ENCODE measurements at places on chromosomes 5 and 9.

- no peak for DNase-seq
These were observed 215.1 kb downstream of the C9orf50 start for GRCh38 chr9:129405827-129406213.

DNA sequence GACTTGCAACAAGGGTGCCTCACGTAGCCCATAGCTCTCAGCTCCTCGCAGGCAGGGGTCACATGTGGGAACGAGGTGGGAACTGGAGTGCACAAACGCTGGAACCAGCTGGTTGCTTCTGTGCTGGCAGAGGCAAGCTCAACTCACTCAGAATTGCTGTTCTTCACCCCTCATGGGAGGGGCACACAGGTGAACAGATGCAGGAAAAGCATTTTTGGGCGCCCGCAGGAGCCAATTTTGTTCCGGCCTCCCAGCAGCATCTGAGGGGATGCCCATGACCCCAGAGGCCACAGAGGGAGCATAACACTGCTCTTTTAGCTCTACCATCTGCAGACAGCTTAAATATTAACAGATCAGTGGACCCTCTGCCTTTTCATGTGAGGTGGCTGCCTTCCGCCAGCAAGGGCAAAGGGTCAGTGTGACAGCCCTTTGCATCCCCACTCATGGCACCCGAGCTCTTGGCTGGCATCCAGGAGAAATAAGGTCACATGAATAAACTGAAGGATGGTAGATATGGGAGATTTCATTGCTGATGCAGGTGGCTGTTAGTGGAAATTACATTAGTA is 196.2 kb downstream of the SLCO4C1 start:
- no peak for DNase-seq

- no peak for DNase-seq
These were observed 11.5 kb upstream of the SLC31A2 start for GRCh38 chr9:113139225-113139829.

DNA sequence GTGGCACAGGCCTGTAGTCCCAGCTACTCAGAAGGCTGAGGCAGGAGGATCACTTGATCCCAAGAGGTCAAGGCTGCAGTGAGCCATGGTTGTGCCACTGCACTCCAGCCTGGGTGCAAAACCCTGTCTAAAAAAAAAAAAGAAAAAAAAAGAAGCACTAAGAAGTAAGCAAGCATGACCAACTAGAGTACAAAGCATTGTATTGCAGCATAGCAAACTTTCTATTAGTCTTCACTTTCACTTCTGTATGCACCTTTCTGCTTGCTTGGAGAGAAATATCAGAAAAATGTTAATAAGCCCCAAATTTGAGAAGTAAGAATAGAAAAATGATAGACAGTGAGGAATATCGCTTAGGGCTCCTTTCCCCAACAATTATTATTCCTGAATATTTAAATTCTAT is 497.7 kb upstream of the WWC1 start:
- DNase-seq, result no peak

GRCh38 chr9:5850724-5851122 is 17.8 kb upstream of the ERMP1 start:
- no peak for DNase-seq

DNA sequence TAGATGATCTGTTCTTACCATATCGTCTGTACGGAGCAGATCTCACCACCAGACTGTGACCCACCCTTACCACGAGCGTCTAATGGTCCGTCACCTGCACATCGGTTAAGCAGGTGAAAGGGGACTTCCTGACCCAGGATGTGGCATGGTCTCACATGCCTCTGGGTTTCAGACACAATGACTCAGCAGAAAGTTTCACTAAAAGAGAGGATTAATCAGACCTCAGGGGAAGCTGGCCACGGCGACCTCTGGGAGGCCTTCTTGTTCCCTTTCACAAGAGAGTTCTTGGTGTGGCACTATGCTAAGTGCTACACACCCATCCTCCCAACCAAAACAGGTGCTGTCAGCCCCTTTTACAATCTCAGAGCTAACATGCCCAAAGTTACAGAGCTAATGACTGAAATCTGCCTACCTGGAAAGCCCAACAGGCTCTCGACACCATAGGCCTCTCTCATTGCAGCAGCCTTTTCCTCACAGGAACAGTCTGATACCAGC is 41.6 kb downstream of the ADAMTS12 start:
- DNase-seq, result peak; percentile 45

GRCh38 chr5:6819521-6819920 is 106.3 kb downstream of the TENT4A start:
- DNase-seq, result no peak

- DNase-seq, result no peak
These were observed 161.5 kb upstream of the NR4A3 start for GRCh38 chr9:99660191-99660636.

DNA sequence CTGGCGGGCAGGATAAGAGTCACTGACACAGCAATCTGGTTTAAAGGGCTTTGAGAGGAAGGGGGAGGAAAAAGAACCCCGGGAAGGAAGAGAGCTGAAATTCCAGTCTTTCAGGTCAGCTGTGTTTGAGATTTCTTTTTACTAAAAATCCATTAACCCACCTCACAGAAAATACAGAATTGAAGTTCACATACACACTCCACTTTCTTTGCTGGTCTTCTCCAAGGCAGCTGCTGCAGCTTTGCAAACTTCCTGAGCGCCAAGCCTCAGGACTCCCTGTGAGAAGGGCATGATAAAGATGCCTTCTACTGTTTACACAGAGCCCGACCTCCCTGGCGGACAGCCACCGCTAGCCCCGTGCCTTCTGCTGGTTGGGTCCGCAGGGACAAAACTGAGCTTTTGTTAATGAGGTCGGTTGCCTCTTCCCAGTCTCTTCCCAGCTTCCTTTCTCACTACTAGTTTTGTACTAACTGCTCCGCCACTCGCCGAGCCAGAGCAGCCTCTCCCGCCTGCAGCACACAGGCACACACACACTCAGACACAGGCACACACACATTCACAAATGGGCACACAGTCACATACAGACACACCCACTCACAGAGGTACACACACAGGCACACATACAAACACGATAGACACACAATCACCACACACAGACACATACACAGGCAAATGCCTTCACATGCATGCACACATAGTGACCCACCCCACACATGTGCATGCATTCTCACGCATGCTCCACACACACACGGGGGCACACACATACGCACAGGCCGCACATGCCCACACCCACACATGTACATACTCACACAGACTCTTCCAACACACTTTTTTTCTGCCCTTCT is at the start of gene FREM1:
TSS of gene FREM1 (minus strand) at position 468 of the 845 bp plus-strand sequence. CDS start 41,451 bp downstream, outside the sequence.
- no peak for DNase-seq

DNA sequence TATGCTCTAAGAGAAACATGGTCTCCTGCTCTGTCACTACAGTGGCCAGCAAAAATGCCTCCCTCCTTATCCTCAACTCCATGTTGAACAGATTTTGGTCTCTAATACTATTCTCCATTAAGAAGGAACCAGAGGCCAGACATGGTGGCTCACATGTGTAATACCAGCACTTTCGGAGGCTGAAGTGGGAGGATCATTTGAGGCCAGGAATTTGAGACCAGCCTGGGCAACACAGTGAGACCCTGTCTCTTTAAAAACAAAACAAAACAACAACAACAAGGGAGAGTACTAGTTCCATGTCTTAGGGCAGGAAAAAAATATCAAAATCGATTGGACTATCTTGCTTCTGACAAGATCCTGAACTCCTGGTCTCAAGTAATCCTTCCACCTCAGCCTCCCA is 14.6 kb downstream of the INIP start:
- no peak for DNase-seq

DNA sequence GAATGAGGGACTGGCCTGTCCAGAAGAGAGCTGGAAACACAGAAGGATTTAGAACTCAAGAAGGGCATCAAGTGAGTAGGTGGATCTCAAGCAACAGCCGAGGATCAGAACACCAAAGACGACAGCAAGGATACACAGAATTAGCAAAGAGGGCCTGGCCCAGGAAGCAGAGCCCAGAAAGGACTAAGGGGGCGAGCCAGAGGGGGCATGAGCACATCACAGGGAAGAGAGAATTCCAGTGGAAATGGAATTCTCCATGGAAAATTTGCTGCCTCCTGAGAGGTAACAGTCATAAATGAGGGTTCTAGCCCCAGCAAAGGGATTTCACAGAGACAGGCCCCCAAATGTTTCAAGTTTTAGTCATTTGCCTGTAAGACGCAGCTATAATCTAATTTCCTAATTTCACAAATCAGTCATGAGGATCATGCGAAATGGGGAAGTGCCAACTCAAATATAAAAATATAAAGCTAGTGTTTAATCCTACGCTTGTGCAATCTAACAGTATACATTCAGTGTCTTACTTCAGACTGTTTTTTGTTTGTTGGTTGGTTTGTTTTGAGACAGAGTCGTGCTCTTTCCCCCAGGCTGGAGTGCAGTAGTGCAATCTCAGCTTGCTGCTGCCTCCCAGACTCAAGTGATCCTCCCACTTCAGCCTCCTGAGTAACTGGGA is 46.7 kb downstream of the FNBP1 start:
- DNase-seq, result no peak

GRCh38 chr5:113202287-113202686 is 225.7 kb downstream of the DCP2 start:
- DNase-seq, result no peak

GRCh38 chr5:16600397-16600796 is 16.4 kb downstream of the RETREG1 start:
- no peak for DNase-seq

DNA sequence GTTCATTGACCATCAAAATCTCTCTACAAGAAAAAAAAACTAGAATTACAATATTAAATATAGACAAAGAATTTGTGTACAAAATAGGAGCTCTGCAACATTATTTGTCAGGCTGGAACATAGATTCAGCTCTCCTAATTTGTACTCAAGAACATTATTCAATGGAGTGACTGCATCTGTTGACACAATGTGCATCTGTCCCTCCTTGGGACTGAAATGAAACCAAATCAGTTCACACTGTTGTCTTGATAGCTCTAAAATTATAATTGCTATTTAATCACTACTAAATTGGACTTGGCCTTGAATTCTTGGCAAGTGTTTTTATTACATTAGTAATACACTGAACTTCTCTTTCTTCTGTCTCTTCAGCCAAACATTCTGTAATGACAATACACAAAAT is 47.7 kb downstream of the FTMT start:
- no peak for DNase-seq

- DNase-seq, result no peak
These were observed 87.4 kb upstream of the CD180 start for GRCh38 chr5:67283988-67284487.

- no peak for DNase-seq
These were observed 56.1 kb downstream of the GRIA1 start for GRCh38 chr5:153546566-153546965.

GRCh38 chr5:112895682-112896081 is 26.3 kb downstream of the REEP5 start:
- no peak for DNase-seq

GRCh38 chr5:68217047-68217355 is 1.4 kb downstream of the PIK3R1 start:
- DNase-seq, result no peak

- DNase-seq, result no peak
These were observed 41.3 kb upstream of the LPCAT1 start for GRCh38 chr5:1564824-1565736.

- DNase-seq, result no peak
These were observed 724.9 kb upstream of the EDIL3 start for GRCh38 chr5:85109616-85110015.

- no peak for DNase-seq
These were observed 51.3 kb downstream of the SLC22A5 start for GRCh38 chr5:132420706-132421272.

GRCh38 chr5:150616506-150616905 is 24.0 kb upstream of the SYNPO start:
- DNase-seq, result no peak

DNA sequence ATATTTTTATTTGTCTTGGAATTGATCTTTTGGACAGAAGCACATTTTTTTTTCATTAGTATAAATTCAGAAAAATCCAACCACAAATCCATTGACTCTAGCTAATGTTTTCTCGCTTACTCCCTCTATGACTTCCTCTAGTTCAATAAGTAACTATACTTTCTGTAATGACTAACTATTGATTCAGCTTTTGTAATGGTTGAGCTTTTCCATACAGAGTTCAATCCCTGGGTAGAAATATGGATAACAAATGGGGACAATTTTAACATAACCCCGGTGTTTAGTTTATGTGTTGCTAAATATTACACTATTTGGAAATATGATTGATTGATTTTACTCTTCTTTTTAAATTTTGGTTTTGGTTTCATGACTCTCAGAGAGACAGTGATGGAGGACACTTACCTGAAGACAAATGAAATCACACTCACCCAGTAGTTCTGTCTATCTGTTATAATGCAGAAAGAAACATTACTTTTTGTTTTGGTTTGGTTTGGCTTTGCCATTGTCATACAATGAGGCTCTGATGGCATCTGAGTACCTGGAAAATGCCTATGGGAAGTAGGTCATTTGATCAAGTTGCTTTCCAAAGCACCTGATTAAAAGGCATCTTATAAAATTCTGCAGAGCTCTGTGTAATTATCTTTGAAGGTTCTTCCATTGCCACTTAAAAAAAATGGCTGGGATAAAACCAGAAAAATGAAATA is 309.7 kb upstream of the MPDZ start:
- DNase-seq, result no peak

DNA sequence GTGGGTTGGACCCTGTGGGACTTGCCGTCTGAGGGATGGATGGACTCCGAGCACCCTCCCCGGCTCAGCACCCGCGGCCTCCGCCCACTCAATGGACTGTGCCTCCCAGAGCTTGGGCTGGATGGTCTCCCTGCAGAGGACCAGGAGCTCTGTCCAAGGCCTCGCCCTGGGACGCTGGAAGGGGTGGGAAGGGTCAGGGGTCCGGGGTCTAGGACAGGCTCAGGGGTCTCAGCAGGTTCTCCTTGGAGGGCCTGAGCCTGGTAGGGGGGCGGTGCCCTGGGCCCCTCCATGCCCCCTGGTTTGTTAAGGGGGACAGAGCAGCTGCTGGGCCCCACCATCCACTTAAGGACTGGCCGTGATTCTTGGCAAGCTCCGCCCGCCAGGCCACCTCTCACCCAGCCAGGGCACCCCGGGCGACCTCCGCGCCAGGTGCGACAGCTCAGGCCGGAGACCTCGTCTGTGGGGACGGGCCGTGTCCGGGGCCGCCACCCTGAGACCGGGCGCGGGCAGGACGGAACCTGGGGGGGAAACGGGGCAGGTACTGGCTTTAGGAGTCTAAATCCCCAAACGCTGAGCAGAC is 29.2 kb downstream of the EXOC3 start:
- DNase-seq, result no peak

GRCh38 chr5:165325221-165325620 is 1819.8 kb downstream of the MAT2B start:
- DNase-seq, result no peak

- DNase-seq, result no peak
These were observed 595.6 kb downstream of the CAAP1 start for GRCh38 chr9:26296910-26297572.

GRCh38 chr5:113325054-113325453 is 109.7 kb downstream of the TSSK1B start:
- DNase-seq, result no peak

- DNase-seq, result no peak
These were observed 127.0 kb upstream of the PALM2AKAP2 start for GRCh38 chr9:109652971-109653370.

DNA sequence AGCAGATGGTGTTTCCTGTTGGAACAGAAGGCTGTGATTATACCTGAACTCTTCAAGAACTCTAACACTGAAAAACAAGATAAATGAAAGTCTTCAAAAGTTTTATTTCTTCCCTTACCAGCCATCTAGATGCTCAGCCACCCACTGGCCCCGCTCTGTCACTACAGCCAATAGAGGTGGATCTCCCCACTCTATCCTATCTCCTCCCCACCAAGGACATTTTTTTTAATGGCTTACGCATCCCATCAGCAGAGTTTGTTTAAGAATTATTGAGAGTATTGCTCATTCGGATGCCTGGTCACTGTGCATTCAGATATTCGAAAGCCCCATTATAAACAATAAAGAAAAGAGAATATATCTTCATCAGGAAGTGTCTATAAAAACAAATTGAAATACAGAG is 159.4 kb downstream of the RASEF start:
- no peak for DNase-seq

Measured in stimulated activated CD8-positive, alpha-beta memory T cell treated with anti-CD3 and anti-CD28 coated beads, Interleukin-15, amount 100 ng/mL, for 48 hours (primary cell).